ENCODE measurements at places on chromosomes 3 and 15.

- peak; percentile 18 for DNase-seq
Observed at GRCh38 chr3:72492240-72492639, 356.0 kb downstream of the SHQ1 start.

- DNase-seq = peak; percentile 35
Observed at GRCh38 chr3:143897576-143898295, 49.5 kb upstream of the SLC9A9 start.

DNA sequence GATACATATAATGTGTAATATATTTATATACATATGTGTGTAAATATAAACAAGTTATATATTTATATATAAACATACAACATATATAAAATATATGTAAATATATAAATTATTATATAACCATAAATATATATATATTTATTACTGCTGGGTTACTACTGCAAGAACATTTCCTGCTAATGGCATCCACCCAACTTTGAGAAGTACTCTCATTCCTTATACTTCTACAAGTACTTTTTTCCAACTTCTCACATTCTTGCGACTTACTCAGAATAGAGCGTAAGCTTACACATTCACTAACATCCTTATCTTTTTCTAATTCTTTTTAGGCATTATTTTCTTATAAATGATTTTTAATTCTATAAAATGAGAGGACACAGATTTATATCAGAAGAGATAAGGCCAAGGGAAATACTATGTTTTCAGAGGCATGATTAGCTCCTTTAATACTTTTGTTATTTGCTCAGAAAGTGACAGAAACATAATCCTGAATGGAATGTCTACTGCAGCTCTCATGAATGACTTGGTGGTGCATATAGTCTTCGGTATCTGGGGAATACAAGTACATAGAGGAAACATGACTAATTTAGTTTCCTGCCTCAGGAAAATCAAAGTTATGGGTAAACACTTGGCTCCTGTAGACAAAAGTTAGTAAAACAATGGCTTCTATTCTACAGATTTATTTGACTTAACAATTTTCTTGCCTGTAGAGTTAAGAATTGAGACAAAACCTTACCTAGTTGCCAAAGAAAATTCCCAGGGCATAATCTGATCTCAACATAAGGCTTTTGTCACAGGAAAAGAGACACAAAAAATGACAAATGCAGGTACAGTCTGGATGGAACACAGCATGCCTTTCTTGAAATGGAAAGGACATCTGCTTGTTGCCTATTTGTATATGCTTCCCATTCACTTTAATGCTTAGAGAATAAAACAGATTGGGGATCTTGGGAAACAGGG lies 453.9 kb downstream of the SQOR start:
- DNase-seq = no peak

DNA sequence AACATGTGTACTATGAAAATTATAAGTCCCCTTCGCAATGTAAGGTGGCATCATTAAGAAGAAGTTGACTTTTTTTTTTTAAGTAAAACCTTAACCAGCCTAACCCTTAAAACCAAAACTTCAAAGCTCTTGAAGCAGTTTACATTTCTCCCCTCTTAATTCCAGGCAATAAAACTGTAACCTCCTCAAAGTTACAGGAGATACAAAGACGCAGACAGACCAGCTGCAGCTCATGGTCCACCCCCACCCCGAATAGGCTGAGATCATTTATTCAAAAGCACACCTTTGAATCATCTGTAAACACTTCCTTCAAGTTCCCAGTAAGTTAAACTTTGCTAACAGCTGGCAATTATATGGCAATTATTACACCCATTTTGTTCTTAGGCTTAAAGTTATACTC lies 414.5 kb downstream of the ERC2 start:
- no peak for DNase-seq

DNA sequence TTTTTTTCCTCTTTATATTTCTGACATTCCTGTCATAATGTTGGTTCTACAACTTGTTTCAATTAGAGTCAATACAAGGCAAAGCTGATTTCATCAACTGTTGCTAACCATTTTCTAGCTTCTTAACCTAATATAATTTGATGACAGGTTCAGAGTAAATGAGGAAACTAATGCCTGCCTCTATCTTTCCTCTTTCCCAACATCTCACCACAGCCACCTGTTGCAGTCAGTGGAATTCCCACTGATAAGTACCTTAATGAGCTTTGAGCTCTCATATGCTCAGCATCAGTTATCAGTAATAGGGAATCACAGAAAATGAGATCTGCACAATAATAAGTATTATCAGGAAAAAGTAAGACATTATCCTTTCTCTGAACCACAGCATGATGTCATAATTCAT lies 241.9 kb downstream of the MEIS2 start:
- no peak for DNase-seq

DNA sequence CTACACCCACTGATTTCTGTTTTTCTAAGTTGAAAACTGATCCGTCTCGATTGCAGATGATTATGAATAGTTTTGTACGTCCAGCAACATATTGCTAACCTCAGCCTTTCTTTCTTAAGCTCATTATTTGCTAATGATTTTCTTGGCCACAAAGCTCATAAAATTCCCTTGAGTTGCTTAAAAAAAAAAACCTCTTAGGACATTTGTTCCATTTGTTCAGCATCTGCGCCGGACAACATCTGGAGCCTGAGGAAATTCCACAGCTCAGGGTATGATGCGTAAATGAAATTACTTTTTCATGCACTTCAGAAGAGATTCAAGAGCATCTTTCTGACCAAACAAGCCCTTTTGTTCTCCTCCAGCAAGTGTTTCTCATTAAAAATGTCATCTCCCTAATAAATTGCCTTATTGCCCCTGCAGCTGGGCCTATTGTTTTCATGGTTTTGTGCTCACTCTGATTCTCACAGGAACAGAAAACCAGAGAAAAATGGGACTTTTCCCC lies 249.1 kb upstream of the MCTP2 start:
- peak; percentile 16 for DNase-seq

DNA sequence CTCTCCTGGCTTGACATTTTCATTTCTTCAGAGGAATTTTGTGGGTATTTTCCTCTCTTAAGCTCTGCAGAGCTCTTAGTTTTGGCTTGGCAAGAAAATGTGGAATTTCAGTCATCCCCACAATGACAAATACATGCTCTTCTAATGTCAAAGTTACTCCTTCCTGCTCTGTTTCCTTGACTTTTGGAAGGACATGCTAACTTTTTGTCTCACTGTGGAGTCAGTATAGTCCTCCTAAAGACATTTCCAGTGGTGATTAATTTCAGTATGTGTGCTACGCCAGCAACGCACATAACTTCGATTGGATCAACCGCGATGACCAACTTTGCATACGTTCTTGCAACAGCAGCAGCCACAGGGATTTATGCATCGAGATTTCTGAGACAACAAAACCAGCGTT lies 13.3 kb downstream of the EBLN2 start:
- DNase-seq = no peak

DNA sequence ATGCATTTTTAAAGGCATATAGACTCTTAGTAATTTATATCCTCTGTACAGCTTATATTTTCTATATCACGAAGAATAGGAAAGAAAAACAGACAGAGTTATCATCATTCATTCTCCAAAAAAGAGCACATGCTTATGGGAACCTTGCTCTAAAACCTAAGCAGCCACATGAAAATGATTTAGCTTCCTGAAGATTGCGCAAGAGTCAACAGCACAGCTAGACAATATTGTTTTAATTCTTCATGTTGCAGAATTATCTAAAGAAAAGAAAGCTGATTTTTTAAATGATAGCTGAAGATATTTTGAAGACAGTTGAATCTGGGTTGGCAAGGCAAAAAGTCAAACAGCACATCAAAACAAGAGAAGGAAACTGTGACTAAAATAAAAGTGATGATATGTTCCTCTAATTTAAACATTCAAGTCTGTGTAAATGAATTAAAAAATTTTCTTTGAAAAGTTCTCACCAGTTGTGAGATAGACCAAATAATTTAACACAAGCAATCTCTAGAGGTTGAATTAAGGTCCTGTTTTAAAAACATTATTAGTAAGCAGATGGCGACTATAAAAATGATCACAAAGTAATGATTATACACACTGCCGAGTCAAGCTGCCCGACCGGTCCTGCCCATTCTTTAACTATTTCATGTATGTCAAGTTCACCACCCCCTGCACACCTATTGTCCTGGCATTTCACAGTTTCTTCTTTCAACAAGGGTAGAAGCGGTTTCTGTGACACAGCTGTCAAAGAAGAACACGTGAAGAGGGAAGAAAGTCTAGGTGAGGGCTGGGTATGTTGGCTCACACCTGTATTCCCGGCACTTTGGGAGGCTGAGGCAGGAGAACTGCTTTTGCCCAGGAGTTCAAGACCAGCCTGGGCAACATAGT lies 74.2 kb upstream of the BHLHE40 start:
- no peak for DNase-seq

- DNase-seq = no peak
Observed at GRCh38 chr3:160401291-160402095, 2.0 kb downstream of the SMC4 start.

DNA sequence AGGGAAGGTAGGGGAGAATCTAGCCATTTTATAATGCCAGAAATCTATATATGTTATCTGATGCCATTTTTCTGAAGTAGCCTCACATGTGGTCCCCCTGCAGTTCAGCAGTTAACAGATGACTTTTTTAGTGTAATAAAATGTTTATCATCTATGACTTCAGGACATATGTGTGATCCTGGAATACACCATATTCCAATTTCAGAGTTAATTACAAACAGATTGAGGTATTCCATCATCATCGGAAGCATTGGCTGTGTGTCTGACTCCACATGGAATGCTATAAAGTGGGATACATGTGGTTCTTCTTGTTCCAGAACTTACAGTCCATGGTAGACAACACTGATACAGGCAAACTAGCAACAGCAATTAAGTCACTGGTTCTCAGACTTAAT lies 45.9 kb upstream of the LIMD1 start:
- no peak for DNase-seq

GRCh38 chr15:70336425-70337009 lies 238.8 kb upstream of the TLE3 start:
- no peak for DNase-seq

GRCh38 chr3:194769020-194769643 lies 83.4 kb downstream of the FAM43A start:
- DNase-seq = peak; percentile 97

GRCh38 chr15:58065445-58066041 lies at the start of gene ALDH1A2:
Gene ALDH1A2 (minus strand): TSS chr15:58065711. CDS start chr15:58065650, 61 bp downstream.
- DNase-seq = no peak

DNA sequence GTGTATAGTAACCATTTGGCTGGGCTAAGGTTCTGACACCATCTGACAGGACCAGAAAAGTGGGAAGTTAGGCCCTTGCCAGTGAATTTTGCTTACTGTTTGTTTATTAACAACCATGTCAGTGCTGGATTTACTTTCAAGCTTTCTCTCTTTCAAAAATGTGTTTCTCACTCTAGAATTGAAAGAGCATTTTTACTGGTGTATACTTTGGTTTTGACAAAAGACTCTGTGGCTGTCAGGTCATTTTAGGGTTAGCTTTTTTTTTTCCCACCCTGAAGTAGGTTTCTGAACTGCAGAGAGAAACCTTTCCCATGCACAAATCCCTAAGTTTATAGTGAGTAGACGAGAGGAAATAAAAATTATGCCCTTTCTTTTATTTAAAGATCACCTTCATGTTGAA lies 230.0 kb upstream of the TBC1D5 start:
- DNase-seq = no peak

- DNase-seq = no peak
Observed at GRCh38 chr15:71152542-71152941, 37.3 kb downstream of the THSD4 start.

DNA sequence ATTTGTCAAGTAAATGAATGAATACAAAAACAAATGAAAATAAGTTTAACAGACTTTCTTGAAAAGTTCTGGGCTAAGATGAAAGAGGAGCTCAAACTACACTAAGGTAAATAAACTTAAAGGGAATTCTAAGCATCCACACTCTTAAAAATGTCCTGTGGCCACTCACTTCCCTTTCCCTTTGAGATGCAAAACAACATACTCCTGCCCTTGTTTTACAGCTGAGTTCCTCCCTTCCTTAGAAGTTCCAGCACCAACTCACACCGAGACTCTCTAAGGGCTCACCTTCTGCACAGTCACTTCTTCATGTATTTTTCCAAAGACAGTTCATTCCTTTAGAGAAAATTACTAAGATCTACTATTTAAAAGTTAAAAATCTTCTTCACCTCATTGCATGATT lies 123.3 kb upstream of the CMC1 start:
- DNase-seq = no peak

DNA sequence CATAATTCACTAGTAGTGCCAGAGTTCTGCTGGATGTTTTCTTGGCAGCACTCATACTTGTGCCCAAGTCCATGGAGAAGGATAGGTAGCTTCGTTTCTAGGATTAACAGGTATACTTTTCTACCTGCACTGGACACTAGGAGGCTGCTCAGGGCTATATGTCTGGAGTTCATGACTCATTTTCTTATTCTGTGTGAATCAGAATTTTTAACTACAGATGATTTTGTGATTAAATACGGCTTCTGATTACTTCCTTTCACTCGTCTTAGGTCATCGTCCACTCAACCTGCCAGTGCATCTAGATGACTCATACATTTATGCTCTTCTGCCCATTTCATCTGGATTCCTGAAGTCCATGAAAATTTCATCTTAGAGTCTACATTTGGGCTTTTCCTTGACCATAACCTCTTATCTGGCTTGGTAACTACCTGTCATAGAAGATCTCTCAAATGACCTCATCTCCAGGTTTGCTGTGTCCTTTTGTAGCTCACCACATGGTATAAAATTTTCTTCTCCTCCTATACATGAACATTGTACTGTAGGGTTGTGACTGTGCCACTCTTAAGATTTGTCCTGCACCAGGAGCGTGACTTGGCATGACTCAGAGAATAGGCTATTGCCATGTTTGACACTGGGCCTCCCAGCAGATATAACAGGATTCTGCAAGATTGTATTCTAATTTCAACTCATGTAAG lies 66.7 kb upstream of the GCSAM start:
- no peak for DNase-seq

- DNase-seq = no peak
Observed at GRCh38 chr3:39109086-39109485, 1.6 kb downstream of the TTC21A start.

- no peak for DNase-seq
Observed at GRCh38 chr15:45664451-45664850, 29.6 kb downstream of the SQOR start.

DNA sequence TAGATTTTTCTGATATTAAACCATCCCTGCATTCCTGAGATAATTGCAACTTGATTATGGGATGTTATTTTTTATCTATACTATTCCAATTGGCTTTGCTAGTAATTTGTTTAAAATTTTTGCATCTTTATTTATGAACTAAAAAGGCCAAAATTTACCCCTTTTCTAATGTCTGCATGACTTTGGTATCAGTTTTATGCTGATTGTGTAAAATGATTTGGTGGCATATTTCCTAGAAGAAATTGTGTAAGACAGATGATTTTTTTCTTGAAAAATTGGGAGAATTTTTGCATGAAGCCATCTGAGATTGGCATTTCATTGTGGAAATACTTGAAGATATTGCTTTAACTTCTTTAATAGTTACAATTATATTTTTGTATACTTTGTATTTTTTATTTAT lies 183.8 kb upstream of the TBL1XR1 start:
- DNase-seq = no peak

GRCh38 chr3:128784232-128784631 lies 58.2 kb downstream of the RAB7A start:
- DNase-seq = peak; percentile 81

Data from Ammon's horn (tissue), 1 donor.